ENCODE measurements at places on chromosomes 12 and 14.

DNA sequence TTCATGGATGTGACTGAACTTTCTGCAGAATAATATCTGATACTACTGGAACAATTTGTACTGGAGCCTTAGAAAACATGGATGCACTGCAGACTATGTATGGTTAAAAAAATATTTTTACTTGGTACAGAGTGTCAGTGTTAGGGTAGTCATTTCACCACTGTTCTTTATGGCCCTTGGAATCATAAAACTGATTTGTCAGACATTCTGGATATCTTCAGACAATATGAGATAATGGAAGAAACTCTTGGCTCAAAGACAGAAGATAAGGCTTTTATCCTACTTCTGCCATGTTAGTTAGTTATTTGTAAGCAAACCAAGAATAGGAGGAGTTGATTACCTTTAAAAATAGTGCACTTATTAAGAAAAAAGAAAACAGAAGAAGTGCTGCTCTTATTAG is 209.4 kb downstream of the LRIG3 start:
- no peak for DNase-seq

DNA sequence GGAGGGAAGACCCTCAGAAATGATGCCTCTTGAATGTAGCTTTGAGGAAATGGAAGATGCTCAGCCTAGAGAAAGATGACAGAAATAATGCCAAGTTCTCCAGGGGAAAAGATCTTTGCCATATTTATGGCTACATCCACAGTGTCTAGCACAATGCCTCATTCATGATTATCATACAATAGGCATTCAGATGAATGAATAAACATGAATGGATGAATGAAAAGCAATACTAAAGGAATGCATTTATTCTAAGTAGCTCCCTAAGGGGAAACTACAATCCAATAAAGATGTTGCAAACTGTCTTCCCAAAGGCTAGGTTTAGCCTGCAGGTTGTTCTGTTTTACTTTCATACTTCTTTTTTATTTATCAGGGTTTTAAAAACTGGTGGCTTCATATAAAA is 12.0 kb downstream of the TMTC1 start:
- DNase-seq: no peak

DNA sequence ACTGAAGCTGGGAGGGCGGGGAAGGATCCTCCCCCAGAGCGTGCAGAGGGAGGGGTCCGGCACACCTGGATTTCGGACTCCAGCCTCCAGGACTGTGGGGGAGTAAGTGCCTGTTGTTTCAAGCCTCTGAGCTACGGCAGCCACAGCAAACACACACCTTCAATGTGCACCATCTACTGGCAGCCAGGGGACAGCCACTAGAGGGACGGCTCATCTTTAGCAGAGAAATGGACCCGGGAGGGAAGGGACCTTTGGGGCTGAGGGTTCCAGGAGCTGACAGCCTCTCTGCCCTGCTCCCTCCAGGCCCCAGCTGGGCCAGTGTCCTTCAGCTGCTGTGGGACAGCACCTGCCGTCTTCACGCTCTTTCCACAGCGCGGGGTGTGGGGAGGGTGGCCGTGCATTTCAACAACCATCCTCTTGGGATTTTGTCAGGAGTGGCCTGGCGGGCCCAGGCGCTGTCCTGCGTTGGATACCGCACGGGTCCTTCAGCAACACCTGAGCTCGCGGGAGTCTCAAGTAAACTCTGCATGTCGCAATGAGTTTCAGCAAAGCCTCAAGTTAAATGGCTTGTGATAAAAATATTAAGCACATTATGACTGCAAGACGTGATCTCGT is 209.2 kb upstream of the C14orf180 start:
- DNase-seq: peak; percentile 21

DNA sequence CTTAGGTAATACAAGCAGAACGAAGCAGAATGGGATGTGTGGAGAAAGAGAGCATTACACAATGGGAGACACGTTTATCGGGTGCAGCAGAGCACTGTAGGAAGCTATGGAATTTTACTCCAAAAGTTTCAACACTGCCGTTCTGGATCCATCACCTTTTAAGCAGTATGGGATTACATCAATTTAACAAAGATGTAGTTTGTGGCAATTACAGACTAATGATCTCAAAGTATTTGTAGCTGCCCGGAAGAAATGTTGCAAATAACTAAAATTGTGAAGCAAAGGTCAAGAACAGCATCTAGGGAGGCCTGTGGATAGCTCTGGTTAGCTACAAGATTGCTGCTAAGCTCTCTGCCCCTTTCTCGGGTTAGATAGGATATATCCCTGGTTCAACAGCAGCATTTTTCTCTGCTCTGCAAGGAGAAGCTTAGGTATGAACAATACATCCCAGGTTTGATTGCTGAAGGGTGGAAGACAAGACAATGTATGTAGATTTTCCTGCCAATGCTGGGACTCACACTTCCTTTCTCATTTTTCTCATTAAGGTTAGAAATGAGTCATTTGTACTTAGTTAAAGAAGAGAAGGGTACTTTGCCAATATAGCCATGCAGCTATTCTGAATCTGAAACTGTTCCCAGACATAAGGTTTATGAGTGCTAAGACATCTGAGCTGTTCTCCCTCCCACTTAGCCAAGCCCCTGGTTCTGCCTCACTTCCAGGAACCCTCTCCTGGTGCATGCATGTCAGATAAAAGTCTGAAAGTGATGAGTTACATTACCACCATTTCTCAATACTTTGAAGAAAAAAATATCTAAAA is 75.0 kb upstream of the HIF1A start:
- no peak for DNase-seq

GRCh38 chr12:123715195-123715594 is 3.0 kb downstream of the ATP6V0A2 start:
- DNase-seq: no peak

- no peak for DNase-seq
These were observed 6.0 kb upstream of the STK38L start for GRCh38 chr12:27237790-27238771.

- DNase-seq: no peak
These were observed 299.1 kb downstream of the IPO8 start for GRCh38 chr12:30396576-30396975.

DNA sequence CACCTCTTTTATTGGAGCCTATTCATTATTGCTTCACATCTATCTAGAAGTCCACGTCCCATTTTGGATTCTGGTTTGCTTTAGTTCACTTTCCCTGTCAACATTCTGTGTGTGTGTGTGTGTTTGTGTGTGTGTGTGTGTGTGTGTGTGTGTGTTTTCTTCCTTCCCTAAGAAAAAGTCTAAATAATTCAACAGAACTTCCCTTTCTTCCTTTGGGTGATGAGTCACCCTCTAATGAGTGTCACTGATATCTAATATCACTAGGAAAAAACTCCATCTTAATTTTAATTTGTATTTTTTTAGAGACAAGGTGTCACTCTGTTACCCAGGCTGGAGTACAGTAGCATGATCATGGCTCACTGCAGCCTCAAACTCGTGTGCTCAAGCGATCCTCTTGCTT is 234.2 kb downstream of the TTC8 start:
- DNase-seq: no peak

DNA sequence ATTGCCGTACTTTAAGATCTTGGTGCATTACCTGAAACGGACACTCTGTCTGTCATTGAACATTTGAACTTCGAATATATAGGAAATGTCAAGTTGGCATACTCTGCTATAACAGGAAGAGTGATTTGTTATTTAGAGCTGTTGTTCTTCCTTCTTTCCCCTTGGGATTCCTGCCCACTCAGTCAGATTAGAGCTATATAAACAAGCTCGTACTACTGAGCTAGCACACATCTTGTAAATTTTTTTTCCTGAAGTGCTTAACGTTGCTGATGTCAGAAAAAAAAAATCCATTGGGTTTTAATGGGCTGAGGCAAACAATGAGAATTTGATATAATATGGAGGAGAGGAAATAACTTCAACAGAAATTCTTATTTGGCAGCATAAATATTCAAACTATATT is 26.8 kb downstream of the RGS6 start:
- no peak for DNase-seq

DNA sequence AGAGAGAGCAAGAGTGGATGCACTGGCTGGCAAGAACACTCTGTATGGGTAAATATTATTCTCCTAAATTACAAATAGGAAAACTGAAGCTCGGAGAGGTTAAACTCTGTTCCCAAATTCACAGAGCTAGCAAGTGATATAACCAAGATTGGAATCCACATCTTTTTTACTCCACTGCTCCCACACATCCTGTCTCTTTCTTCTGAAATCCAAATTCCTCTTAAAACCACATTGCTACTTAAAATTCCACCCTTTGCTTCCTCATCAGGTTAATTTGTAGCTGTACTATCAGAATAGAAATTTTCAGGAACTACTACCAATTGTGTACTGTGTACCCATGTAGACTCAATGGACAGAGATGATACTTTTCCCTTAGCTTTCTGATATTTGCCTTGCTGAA is 74.4 kb downstream of the ARMH4 start:
- no peak for DNase-seq

DNA sequence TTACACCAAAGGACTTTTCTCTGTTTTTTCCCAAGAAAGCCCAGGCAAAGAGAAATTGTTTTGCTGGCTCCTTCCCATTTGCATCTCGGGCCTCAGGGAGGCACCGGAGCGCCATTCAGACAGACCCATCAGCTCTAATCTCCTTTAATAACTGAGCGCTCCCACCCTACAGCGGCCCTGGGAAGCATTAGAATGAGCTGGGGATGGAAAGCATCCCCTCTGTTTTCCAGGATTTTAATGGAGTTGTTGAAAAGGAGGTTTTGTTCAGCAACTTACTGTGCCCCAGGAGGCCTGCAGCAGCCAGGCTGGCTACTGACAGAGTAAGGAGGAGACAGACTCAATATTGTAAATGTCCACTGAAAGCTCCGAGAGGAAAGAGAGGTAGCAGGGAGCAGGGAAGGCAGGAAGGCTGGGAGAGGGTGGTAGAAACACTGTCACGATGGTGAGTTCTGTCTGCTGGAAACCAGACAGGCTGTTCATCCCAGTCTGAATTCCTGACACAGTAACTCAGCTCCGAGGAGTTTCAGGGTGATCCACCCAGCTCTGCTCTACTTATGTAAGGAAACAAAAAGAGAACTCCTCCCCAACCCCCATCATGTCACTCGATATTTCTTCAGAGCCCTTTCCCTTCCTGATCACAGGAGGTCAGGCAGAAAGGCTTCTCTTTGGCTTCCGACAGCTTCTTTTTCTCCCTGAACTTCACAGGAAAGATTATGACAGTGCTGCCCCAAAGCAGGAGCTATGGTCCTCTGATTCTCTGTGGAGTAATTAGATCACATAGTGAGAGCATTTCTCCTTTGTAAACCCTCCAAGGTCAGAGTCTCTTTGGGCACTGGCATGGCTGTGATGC is 62.5 kb upstream of the TMEM132D start:
- DNase-seq: no peak

GRCh38 chr12:103791350-103791920 is 49.6 kb downstream of the NT5DC3 start:
- no peak for DNase-seq

GRCh38 chr12:65414526-65414925 is 136.0 kb downstream of the MSRB3 start:
- DNase-seq: no peak

DNA sequence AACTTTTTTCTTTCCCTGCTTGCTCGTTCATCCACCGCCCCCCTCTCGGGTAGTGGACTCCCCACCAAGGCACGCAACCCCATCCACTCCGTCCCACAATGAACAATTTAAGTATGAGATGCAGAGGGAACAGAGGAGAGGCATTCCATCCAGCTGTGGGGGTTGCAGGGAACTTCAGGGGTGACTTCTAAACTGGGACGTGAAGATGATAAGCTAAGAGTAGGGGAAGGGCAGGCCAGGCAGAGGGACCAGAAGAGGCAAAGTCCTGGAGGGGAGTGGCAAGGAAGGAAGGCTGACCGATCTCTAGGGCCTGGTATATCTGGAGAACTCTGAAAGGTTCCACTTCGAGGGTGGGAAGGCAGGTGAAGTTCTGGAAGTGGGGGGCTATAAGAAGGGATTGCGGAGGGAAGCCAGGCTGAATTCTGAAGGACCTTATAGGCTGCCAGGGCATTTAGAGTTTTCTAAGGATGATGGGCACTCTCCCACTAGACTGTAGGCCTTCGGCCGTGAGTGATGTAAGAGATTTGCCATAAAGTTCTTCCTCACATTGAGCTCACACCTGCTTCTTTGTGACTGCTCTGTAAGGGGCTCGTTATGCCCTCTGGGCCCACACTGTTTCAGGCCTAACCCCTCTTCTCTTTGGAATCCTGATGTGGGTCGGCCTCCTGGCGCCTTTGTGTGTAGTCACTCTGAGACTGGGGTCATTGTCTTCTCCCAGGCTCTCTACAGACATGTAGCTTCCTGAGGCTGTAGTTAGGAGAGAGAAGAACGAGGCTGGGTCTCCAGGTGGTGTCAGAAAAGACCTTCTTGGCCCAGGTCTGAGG is 12.1 kb downstream of the NFATC4 start:
- DNase-seq: no peak

- DNase-seq: no peak
These were observed 145.2 kb upstream of the KRR1 start for GRCh38 chr12:75656648-75657047.

DNA sequence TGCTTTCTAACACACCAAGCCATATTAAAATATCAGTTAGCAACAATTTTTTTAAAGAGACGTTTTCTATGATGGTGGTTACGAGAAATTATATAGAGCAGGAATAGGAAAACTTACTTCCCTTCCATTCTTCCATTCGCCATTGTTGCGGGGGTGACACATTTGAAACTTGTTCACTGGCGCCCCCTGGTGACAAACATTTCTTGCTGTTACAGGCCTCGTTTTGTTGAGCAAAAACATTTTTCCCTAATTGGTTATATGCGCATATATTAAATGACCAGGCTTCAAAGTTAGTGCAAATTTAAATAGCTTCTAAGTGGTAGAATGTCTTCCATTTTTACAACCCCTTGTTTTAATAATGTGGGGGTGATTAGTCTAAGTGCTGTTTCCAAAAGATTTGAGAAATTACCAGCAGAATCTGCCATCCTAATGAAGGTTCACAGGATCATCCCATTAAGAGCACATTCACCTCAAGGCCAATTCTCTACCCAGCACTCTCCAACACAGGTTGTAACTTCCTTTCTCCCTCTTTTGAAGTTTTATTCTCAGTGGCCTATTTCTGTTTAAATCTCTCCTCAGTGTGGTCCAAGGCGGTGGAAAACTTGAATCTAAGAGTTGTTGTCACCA is 1124.7 kb downstream of the FLRT2 start:
- no peak for DNase-seq

DNA sequence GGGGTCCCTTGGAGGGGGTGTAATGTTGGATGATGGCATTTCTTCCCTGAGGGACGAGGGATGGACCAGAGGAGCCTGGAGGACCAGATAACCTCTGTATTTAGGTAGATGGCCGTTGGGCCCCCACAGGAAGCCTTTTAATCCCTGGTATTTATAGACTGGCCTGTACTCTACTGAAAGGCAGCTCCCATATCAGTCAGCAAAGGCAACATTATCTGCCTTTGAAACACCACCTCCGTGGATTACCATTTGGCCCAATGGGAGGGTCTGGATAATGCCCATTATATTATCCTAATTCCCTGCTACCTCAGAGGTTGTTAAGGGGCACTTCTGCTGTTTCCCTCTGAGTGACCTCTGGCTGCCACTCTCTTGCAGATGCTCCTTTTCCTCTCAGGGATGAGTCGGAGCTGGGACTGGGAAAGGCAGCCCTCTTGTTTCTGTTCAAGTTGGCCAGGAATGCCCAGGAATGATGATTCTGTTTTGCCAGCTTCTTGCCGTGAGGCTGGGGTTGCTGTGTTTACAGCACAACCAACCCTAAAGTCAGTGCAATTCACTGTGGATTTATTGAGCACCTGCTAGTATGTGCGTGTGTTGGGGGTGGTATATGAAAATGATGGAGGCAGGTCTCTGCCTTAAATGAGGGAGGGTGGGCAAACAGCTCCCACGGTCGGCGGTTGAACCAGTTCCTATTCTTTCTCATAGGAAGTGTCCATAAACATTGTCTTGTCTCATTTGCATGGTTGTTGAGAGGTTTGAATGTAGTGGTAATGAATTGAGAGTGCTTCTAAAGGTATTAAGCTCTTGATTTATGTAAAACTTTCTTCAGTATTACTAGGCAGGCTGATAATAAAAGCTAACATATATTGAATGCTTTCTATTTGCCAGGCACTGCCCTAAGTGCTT is 18.1 kb downstream of the SUSD6 start:
- DNase-seq: no peak
